ENCODE measurements at places on chromosomes 1 and 21.

DNA sequence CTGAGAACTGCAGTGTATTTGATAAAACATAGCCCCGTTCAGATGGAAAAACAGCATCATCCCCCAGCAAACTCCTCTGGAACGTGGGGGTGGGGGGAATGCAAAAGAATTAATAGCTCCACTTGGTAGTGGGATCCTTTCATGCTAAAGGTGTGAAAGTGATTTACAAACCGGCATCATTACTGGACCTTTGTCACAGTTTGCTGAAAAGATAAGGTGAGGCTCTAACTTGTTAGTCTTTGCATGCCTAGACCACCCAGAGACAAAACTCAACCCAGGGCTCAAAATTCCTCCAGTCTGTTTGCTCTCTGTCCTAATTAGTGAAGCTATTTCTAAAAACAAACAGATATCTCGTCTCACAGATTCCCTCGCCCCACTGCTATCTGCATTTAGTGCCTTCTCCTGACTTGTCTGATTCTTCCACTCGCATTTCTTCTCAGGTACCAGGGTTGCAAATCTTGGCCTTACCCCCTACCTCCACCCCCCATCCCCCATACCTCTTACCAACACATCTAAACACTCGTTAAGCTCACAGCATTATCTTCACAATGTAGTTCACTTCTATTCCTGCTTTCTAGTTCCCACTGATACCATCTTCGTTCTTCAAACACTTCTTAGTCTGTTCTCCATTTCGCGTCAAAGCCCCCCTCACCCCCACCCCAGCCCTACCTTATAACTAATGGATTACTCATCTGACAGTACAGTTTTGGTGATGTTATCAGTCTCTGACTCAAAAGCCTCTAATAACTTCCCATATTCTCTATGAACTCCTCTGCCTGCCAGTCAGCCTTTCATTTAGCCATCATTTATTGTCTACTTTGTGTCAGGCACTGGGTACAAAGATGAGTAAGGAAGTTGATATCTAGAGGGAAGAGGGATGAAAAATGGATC lies 11.8 kb downstream of the IER5 start:
- no peak for DNase-seq

GRCh38 chr1:183920651-183921050 lies 115.7 kb downstream of the RGL1 start:
- DNase-seq = no peak

GRCh38 chr21:27502801-27503200 lies 535.9 kb upstream of the ADAMTS5 start:
- DNase-seq = no peak

- no peak for DNase-seq
Measured at GRCh38 chr1:175620376-175620775, 123.0 kb downstream of the TNR start.

DNA sequence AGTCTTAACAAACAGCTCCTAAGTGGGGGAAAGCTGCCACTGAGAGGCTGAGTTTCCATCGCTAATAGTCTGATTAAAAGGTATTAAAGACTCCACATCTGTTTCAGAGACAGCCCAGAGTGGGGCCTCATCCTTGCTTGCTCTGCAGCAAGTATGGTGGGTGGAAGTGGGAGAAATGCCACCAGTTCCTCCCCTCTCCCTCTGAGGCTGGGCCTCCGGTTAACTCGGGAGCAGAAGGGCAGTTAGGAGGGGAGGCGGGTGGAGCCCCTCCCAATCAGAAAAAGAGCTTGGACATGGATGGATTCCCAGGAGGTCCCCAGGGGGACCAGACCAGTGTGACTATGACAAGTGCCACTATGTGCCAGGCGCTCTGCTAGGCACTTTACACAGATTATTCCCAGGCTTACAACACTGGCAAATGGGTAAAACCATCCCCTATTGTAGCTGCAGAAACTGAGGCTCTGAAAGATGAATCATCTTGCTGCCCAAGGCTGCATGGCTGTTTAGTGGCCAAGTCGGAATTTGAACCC lies 11.4 kb upstream of the ASCL5 start:
- DNase-seq = no peak

- DNase-seq = no peak
Measured at GRCh38 chr1:234400773-234401172, 27.5 kb downstream of the COA6 start.

DNA sequence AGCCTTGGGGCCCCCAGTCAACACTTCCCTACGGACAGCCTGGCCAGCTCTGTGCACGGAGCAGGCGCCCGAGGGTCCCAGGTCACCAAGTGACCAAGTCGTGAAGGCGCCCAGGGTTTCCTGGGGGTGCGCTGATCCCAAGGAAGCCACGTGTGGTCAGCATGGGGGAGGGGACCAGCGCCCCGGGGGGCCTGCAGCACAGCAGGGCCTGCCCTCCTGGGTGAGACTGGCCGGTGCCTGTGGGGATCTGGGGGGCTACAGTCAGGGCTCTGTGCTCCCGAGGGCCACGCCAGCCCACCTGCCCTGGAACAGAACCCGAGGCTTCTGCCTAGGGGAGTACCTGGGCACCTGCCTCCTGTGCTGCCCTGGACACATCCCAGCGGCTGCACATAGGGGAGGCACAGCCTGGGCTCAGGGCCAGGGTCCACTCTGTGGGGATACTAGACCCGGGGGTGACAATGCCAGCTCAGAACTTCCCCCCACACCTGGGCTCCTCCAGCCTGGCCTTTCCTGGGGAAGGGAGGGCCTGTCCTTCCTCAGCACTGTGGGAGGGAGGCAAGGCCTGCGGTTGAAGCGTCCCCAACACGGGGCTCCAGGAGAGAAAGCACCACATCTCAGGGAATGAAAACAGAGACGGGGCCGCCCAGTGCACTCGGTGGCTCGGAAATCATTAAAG lies 6.2 kb upstream of the POFUT2 start:
- no peak for DNase-seq

GRCh38 chr1:21703318-21703963 lies 34.3 kb upstream of the RAP1GAP start:
- peak; percentile 49 for DNase-seq

- no peak for DNase-seq
Measured at GRCh38 chr1:83761167-83762038, 237.5 kb downstream of the TTLL7 start.

GRCh38 chr1:223425550-223425949 lies 32.3 kb downstream of the CCDC185 start:
- DNase-seq = no peak

DNA sequence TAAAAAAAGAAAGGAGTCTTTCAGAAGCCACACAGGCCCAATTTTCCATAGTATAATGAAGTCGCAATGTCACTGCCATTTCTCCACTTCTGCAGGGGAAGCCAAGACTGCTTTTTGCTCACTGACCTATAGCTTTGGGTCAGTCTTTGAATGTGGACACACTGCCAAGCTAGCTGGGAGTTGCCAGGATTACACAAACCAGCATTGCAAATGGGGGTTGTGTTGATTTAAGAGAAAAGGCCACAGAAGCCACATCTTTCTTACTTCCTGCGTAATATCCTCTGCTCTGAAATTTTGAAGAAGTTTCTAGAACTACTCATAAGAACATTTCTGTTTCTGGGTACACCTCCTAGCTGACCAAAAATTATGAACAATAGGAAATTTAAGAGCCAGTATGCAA lies 45.8 kb upstream of the SAMSN1 start:
- DNase-seq = no peak

GRCh38 chr21:38955495-38955894 lies 149.8 kb downstream of the ETS2 start:
- no peak for DNase-seq

DNA sequence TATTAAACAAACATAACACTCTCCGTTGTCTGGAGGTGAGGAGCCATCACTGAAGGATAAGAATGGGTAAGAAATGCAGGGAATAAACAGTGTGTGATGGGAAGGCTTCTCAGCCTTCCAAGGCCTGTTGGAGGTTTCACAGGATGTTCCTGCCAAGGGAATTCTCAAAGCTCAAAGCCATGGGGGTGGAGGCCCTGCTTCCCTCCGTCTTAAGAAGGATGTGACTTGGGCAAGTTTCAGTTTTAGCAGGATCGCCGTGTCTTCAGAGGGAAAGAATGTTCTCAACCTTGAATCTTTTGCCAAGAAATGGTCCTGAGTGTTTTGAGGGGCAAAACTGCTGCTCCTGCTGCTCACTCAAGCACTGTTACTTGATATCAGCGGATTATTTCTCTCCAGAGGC lies 41.7 kb upstream of the IL20 start:
- no peak for DNase-seq

DNA sequence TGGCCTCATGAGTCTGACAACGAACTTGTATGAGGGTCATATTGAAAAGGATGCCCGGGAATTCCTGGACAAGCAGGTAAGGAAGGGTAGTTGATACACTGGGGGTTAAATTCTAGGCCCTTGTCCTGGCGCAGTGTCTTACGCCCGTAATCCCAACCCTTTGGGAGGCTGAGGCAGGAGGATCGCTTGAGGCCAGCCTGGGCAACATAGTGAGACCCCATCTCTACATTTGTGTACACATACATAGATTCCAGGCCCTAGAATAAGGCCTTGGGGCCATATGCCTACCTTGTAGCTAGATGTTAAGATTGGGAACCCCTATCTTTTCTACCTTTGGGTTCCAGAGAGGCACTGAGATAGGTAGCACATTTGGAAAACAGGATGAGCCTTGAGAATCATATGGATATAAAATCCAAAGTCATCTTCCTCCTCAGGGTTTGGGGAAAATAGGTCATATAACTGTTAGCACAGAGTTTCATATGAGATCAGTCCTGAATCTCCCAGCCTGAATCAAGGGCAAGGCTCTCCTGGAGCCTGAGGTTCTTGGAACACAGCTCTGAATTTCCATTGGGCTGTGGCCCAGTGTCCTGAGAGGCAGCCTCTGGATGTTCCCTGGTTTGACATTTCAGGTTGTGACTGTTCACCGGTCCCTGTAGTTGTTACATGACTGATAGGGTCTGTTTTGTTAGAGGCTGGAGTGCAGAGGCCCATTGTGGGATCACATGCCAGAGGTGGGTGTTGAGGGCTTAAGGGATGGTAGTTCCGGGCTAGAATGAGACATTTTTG lies 104.4 kb downstream of the PIK3R3 start:
- no peak for DNase-seq

- DNase-seq = no peak
Measured at GRCh38 chr21:46559291-46559983, 45.4 kb downstream of the S100B start.

DNA sequence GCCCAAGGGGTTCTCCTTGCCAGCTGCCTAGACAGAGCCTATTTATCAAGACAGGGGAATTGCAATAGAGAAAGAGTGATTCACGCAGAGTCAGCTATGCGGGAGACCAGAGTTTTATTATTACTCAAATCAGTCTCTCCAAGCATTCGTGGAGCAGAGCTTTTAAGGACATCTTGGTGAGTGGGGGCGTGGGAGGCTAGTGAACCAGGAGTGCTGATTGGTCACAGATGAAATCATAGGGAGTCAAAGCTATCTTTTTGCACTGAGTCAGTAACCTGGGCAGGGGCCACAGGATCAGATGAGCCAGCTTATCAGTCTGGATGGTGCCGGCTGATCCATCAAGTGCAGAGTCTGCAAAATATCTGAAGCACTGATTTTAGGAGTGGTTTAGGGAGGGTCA lies 64.8 kb upstream of the MRPS6 start:
- DNase-seq = no peak
